ENCODE measurements at places on chromosomes 3 and 15. TPM values are rescaled to one million over a fixed set of nuclear protein-coding genes. Genes with fewer than 3 reads are reported as not detected.
A peak's percentile ranks its signal among the peaks of the same experiment; 100 is the strongest.

- no peak for DNase-seq
Observed at GRCh38 chr15:32873284-32874114, 155.7 kb downstream of the GREM1 start.

The ITIH1 gene
- not detected for total RNA-seq

DNA sequence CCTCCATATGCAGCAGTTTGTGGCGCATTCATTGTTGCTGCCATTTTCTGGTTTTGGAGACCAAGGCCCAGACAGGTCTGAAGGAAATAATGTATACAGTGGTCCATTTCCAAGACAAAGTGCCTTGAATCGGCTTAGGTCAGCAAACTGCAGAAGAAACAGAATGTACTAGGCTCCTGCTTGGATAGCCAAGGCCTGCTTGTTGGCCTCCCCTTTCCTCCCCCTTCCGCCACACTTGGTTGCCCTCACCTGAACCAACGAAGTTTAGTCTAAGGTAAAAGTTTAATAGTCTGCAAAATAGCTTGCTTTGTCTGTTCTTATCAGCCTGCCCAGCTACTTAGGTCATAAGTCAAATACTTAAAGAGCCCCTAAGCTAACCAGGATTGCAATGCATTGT, 12.0 kb upstream of the RTP3 start:
- no peak for DNase-seq

DNA sequence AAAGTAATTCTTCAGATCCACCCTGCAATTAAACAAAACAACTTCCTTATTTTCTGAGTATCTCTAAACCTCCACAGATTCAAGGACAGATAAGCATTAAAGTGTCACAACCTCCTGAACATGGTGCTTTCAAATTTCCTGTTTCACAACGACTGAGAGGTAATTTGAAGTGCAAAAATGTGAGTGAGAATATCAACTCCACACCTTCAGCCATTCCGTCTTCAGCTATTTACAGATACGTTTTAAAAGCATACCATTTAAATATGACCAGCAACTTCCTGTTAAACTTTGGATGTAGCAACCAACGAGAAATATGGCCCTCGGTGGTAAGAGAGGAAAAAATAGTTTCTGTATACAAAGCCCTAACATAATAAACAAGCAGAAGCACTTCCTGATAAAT, 32.1 kb upstream of the PCSK6 start:
- DNase-seq = no peak

The MESP1 gene
- 1.5 TPM for total RNA-seq

The CLDN18 gene
- total RNA-seq = not detected

GRCh38 chr3:152323834-152324233, 55.1 kb downstream of the MBNL1 start:
- DNase-seq = no peak

DNA sequence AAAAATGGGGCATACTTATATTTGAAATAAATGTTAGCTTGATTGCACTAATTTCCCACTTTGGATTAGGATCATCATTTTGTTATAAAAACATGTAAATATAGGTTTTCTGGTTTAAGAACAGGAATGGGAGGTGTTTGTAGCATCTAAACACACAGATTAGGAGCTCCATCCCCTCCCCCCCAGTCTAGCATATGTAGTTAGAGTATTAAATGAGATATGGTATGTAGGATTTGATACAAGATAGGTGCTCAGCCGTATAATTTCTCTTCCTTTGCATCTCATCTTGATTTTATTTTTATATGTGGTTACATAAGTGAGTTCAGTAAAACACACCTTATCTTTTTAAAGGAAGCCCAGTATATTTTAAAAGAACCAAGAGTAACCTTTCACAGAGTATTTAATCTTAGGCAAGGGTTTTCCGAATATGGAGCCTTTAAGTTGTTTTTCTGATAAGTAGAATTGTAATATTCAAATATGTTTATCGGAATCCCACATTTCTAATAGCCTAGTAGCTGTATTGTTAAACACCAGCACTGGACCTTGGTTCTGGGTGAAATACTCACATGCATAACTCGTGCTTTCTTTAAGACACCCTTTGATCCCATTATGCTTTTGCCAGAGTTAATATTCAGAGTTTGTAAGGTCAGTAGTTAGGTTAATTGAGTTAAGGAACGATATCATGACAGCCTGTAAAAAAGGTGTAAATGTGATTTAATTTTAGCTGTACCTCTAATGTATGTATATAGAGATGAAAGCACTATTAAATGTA, 2.3 kb downstream of the SLC25A36 start:
- no peak for DNase-seq

GRCh38 chr3:58214484-58215316, 3.9 kb upstream of the DNASE1L3 start:
- no peak for DNase-seq

The LNP1 gene
- 1.2 TPM for total RNA-seq

GRCh38 chr3:195838714-195839113, 27.0 kb upstream of the MUC4 start:
- DNase-seq = no peak

- DNase-seq = no peak
Observed at GRCh38 chr3:170038434-170039110, 777 bp downstream of the GPR160 start.

DNA sequence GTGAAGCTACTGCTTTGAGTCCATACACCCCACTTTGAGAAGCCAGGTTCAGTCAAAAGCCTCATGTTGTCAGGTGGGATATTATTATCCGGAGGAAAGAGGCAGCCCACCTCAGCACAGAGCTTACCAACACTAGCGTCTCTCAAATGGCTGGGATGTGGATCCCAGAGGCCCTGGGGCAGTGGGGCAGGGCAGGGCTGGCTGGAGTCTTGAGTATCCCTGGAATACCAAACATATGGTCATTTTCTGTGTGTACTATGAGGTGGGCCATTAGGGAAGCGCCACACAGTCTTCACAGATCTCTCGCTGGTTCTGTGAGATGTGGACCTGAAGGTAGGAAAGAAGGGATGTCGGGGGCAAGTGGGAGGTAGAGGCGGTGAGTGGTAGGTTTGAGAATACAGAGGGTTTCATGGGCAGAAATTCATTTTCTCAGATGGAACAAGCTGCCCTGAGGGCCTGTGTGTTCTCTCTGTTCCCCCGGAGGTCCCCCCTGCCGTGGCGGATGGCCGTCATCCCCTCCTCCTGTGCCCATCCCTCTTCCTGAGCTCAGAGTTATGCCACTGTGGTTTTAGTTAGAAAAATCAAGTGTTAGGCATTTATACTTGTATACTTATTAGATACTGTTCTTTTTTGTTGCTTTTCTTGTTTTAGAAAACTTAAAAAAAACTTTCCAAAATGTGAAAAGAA, 66.4 kb downstream of the USP13 start:
- no peak for DNase-seq

The COLQ gene
- total RNA-seq = 0.05 TPM

The ACP3 gene
- not detected for total RNA-seq

The KCNMB2 gene
- total RNA-seq = 0.39 TPM

The PLA2G4F gene
- total RNA-seq = not detected

DNA sequence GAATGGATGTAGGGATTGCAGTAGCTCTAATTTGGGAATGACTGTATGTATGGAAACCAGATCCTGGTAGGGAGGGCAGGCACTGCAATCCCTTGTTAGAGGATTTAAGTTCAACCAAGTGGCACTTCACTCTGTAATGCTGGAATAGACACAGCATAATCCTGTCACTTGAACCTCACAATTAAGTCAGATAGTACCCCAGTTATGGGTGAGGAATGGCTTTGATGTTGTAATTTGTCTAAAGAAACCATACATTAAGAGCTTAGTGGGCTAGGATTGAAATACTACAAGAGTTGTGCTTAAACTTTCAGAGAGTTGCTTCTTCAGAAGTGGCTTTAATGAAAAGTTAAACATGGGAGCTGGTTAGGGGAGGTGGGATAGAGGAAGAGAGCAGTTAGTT, 9.3 kb downstream of the RAB7A start:
- DNase-seq = no peak

- DNase-seq = no peak
Observed at GRCh38 chr15:99102332-99103235, 2.3 kb upstream of the SYNM start.

DNA sequence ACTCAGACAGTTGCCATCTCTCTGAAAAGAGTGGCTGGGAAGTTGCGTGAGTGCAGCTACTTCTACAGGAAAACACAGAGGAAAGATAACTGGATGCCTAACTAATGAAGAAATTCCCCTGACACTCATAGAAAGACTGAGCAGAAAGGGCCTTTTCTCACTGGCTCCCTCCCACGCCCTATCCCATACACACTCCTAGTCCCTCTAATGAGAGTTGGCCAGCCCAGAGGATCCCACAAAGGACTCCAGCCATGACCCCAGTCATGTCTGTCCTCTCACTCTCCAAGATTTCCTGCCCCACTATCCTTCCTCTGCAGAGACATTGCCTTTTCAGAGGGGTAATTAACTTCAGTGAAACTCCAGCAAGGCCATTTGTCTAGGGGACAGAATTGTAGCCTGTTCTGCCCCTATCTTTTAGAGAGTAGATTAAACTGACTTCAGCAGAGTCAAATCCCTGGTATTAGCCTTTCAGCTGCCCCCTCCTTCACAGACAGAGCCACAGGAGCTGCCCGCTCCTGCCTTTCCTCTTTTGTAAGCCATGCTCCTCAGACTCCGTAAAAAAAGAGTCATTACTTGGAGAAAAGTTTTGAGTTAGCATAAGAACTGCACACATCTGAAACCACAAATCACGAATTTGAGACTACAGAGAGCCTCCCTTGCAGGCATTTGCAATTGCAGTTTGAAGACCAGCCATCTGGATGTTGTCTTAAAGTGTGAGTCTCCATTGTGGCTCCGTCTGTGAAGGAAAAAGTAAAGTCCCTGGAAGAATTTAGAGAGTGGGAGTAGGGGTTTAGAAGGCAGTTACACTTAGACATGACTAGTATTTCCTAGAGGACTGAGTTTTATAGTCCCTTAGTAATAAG, 129.1 kb upstream of the SEMA6D start:
- DNase-seq = no peak

GRCh38 chr15:35491999-35492398, 54.0 kb downstream of the DPH6 start:
- DNase-seq = no peak

The IL5RA gene
- total RNA-seq = not detected

GRCh38 chr3:73321286-73321999, 260.0 kb downstream of the EBLN2 start:
- DNase-seq = no peak

GRCh38 chr15:26891448-26892181, 24.8 kb downstream of the GABRA5 start:
- peak; percentile 22 for DNase-seq

DNA sequence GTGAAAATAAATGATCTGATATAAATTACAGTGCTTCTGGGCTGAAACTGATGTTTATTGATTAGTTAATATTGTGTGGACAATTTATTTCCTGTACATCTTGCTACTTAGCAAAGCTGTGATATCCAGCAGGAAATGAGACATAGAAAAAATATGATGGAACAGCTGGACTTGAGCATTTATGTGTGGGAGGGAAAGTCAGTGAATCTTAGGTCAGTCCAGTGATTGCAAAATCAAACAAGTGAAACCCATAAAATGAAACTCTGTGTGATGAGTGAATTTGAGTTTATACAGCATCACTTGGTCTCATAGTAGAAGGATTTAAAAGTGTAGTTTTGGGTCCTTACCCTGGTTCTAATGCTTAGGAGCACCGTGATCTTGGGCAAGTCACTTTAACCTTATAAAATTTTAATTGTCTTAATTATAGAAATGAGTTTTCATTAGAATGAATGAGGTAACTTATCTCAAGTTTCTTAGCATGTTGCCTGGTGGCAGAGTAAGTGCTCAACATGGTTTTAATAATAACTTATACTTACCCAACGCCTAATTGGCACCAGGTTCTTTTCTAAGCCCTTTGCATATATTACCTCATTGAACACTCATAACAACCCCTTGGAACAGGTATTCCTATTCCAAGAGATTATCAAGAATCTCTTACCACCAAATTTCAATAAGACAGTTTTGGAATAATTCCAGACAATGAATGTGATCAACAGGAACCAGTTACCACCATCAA, 194.6 kb downstream of the ADAMTSL3 start:
- no peak for DNase-seq

The CX3CR1 gene
- not detected for total RNA-seq

The GOLGA6B gene
- total RNA-seq = not detected

DNA sequence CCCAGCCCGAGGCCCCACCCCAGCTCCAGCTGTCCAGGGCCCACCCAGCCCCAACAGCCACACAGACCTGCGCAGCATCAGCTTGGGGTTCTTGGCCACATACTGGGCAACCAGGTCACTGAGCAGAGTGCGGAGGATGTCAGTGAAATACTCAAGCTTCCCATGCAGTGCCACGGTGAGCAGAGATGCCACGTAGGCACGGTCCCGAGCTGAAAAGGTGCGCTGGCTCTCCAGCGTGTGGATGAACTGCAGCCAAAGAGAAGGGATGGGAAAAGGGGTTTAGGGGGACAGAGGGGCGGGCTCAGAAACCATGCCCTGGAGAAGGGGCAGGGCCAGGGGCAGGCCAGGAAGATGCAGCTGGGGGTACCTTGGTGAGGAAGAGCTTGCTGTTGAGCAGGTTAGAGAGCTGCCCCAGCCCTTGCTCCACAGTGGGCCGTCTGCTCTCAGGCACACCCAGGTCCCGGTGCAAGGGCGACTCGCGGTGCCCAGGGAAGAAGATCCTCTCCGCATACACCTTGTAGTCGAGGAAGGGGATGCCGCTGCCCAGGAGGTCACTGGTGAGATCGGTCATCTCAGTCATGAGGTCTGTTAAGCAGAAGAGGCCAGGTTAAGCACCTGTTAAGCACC, 17.4 kb downstream of the PLXNB1 start:
- DNase-seq = no peak

The CCDC13 gene
- 1.5 TPM for total RNA-seq

The SAMMSON gene
- not detected for total RNA-seq

DNA sequence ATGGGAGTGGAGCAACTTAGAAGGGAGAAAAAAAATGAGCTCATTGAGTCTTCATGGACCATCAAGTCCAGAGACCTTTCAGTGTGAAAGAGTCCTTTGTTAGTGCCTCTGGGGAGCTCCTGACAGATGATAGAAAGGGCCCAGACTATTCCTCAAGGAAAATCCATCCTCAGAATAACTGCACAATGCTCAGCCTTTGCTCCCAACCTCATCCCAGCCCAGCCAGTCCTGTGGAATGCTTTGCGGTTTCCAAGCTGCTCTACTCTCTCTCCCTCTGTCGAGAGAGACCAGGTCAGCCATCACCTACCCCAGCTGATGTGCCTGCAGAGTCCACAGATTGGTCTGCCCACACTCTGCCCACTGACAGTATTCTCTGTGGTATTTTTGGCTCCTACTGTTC, 406.2 kb downstream of the MFSD1 start:
- DNase-seq = no peak

DNA sequence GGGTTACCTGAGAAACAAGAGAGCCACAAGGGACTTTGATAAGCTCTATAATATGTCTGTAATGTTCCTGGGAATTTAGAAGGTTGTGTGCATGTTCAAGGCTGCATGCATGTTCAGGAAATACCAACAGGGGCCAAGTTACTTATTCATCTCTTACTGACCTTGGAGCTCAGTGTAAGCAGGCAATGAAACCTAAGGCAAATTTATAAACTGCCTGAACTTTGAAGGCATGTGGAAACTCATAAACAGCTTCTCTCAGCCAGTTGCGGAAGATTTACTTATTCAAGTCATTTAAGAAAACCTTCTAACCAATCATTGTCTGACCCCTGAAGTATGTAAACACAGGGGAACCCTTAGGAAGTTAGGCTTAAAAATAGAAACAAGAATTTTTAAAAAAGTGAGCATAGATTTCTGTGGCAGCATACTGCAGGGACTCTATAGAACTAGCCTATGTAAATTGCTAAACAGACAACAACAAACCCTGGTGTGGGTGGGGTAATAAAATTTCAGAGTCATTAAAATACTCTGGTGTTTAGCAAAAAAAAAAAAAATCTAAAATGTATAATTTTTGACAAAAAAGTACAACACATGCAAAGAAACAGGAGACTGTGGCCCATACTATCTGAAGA, 57.2 kb downstream of the SLC15A2 start:
- no peak for DNase-seq

Measured in glomerular endothelial cell (primary cell).